ENCODE measurements at places on chromosomes 5 and 9. TPM values are rescaled to one million over a fixed set of nuclear protein-coding genes. Genes with fewer than 3 reads are reported as not detected.
A peak's percentile ranks its signal among the peaks of the same experiment; 100 is the strongest.

DNA sequence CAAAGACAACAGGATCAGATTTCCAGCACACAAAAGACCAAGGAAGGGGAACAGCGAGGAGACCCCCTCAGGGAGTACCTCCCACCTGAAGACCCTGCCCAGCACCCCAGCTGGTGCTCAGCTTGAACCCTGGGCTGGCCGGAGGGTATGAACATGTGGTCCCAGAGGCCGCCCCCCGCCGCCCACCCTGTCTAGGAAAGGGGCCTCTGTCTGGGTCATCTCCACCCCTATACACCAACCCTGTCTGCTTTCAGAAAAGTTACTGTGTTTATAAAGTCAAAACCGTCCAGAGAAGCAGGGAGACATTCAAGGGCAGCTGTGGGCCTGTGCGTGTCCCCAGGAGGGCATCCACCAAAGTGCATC is 72.2 kb downstream of the ADAMTS2 start:
- no peaks in the 10 kb centered on the region for H3K4me1 ChIP-seq
- no peaks in the 10 kb centered on the region for H3K27me3 ChIP-seq
- H3K36me3 ChIP-seq: no peaks in the 10 kb centered on the region
- no peak overlapping the region for H3K27ac ChIP-seq
- no peak for DNase-seq

- H3K36me3 ChIP-seq: peaks cover 30% of the 10 kb centered on the region
- peaks cover 7% of the 10 kb centered on the region for H3K4me1 ChIP-seq
- no peaks in the 10 kb centered on the region for H3K27me3 ChIP-seq
These were observed 13.7 kb downstream of the SMC2 start for GRCh38 chr9:104107799-104108198.

GRCh38 chr9:100595391-100596199 is 17.7 kb downstream of the CAVIN4 start:
- H3K4me1 ChIP-seq: peaks cover 15% of the 10 kb centered on the region
- no peaks in the 10 kb centered on the region for H3K36me3 ChIP-seq
- no peak for DNase-seq
- peaks cover 16% of the 10 kb centered on the region for H3K27me3 ChIP-seq
- H3K27ac ChIP-seq: no peak overlapping the region
- no peak overlapping the region for H3K4me3 ChIP-seq

DNA sequence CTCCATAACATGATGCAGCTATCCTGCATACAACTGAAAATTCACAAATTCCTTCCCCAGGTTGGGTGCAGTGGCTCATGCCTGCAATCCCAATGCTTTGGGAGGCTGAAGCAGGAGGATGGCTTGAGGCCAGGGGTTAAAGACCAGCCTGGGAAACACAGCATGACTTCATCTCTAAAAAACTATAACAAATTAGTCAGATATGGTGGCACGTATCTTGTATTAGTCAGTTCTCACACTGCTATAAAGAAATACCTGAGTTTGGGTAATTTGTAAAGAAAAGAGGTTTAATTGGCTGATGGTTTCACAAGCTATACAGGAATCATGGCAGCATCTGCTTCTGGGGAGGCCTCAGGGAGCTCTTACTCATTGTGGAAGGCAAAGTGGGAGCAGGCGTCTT is 56.4 kb upstream of the DAPK1 start:
- no peak overlapping the region for H3K4me3 ChIP-seq
- peaks cover 2% of the 10 kb centered on the region for H3K27me3 ChIP-seq
- H3K4me1 ChIP-seq: no peaks in the 10 kb centered on the region
- no peaks in the 10 kb centered on the region for H3K36me3 ChIP-seq

DNA sequence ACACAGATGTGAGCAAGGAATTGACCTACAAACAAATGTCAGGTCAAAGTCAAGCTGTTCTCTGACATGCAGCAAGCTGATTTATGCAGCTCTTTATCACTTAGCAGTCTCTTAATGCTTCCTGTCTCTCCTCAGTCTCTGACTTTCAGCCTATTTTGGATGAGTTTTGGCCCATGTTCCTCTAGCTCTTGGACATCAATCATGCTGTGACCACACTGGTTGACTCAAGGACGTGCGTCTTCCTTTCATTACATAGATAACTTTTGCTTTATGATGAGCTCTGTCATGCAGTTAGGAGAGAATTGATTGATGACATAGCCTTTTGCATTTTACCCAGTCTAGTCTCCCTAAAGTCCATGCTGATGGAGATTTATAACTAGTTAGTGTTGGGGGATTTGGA is 9.4 kb upstream of the REEP5 start:
- H3K4me1 ChIP-seq: peaks cover 48% of the 10 kb centered on the region
- H3K27me3 ChIP-seq: peaks cover 2% of the 10 kb centered on the region
- H3K27ac ChIP-seq: no peak overlapping the region
- H3K36me3 ChIP-seq: peaks cover 6% of the 10 kb centered on the region
- DNase-seq: no peak

- DNase-seq: no peak
- H3K36me3 ChIP-seq: peaks cover 14% of the 10 kb centered on the region
- no peak overlapping the region for H3K4me3 ChIP-seq
- H3K4me1 ChIP-seq: peaks cover 10% of the 10 kb centered on the region
These were observed 84.4 kb downstream of the TLE4 start for GRCh38 chr9:79656169-79656568.

GRCh38 chr5:76379316-76379715 is 23.8 kb upstream of the IQGAP2 start:
- H3K27ac ChIP-seq: peak overlapping the region; percentile 43
- H3K36me3 ChIP-seq: no peaks in the 10 kb centered on the region
- H3K4me1 ChIP-seq: peaks cover 20% of the 10 kb centered on the region
- no peak for DNase-seq
- no peaks in the 10 kb centered on the region for H3K27me3 ChIP-seq

GRCh38 chr9:35406183-35406959 is 83.5 kb upstream of the RUSC2 start:
- peaks cover 8% of the 10 kb centered on the region for H3K27me3 ChIP-seq
- H3K4me3 ChIP-seq: no peak overlapping the region
- H3K4me1 ChIP-seq: no peaks in the 10 kb centered on the region
- DNase-seq: peak; percentile 5
- H3K36me3 ChIP-seq: no peaks in the 10 kb centered on the region
- no peak overlapping the region for H3K27ac ChIP-seq

DNA sequence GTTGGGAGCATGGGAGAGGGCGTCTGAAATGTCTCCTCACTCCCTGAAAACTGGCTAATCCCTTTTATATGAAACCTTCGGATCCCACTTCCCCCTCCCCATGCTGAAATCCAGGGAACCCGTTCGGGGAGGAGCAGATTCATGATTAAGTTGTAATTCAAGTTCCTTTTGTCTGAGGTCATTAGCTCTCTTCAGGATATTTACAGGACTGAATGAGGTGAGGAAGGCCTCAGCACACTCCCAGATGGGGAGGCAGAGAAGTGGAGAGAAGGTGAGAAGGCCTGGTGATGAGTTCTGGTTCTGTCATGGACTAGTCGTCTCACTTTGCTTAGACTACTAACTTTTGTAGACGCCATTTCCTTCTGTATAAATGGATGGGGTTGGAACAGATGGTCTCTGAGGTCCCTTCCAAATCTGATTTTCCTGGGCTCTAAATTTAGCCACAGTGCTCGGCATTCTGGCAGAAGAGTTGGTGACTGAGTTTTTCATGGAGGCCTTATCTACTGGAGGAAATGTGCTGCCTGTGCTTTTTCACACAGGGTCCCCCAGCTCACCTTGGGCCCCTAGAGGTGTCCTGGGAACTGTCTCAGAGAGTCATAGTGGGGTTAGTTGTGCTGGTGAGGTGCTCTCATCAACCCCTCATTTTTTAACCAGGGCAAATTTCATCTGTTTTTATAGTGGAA is 62.3 kb downstream of the PRDM6 start:
- no peaks in the 10 kb centered on the region for H3K27me3 ChIP-seq
- no peaks in the 10 kb centered on the region for H3K36me3 ChIP-seq
- H3K4me3 ChIP-seq: no peak overlapping the region
- H3K27ac ChIP-seq: no peak overlapping the region
- no peaks in the 10 kb centered on the region for H3K4me1 ChIP-seq

DNA sequence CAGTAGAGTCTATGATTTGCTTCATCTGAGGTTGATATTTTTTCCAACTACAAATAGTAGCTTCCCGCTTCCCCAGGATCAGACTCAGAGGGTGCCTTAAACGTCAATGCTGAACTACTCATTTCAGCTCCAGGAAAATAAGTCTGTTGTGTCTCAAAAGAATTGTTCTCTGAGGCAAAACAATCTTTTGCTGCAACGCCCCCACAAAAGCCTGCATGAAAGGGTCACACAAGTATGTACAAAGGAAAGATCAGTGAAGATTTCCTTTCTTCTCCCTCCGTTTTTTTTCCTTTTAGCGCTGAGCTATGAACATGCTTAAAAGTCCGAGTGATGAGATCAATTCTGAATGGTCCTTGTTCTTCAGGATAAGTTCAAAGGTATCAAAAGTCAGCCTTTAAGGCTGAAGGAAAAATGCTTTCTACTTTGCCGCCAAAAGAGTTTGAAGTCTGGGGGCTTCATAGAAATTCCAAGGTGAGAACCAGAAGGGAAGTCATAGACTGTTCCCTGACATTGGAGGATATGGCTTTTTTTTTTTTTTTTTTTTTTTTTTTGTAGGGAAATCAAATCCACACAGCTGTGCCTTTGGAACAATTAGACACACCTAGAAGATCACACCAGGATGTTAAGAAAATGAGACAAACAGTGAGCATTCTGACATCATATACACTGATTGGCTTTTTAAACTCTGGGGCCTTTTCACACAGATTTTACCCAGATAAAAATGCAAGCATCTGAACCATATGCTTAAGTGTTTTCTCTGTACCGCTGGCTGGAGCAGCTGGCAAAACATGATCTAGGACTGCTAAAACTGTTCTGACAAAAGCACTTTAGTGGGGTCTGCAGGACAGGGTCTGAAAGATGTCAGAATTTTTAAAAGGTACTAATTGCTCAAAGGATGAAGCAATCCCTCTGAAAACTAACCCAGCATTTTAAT is 329.3 kb downstream of the ENC1 start:
- H3K4me3 ChIP-seq: no peak overlapping the region
- no peak overlapping the region for H3K27ac ChIP-seq
- no peaks in the 10 kb centered on the region for H3K36me3 ChIP-seq
- no peak for DNase-seq
- H3K27me3 ChIP-seq: peaks cover 16% of the 10 kb centered on the region

GRCh38 chr9:77544546-77544945 is 103.6 kb downstream of the GNA14 start:
- H3K27ac ChIP-seq: no peak overlapping the region
- no peak for DNase-seq
- H3K27me3 ChIP-seq: peaks cover 2% of the 10 kb centered on the region
- H3K4me1 ChIP-seq: no peaks in the 10 kb centered on the region
- H3K4me3 ChIP-seq: no peak overlapping the region
- H3K36me3 ChIP-seq: peaks cover 2% of the 10 kb centered on the region

GRCh38 chr5:168314735-168315411 is 23.4 kb downstream of the WWC1 start:
- peaks cover 2% of the 10 kb centered on the region for H3K27me3 ChIP-seq
- no peak overlapping the region for H3K27ac ChIP-seq
- H3K36me3 ChIP-seq: no peaks in the 10 kb centered on the region
- H3K4me1 ChIP-seq: no peaks in the 10 kb centered on the region

- H3K27me3 ChIP-seq: no peaks in the 10 kb centered on the region
- H3K36me3 ChIP-seq: no peaks in the 10 kb centered on the region
These were observed 125.8 kb downstream of the ZNF354C start for GRCh38 chr5:179185941-179186411.

GRCh38 chr5:96940586-96940985 is 4.7 kb downstream of the LNPEP start:
- H3K27ac ChIP-seq: peak overlapping the region; percentile 45
- no peaks in the 10 kb centered on the region for H3K27me3 ChIP-seq
- H3K4me1 ChIP-seq: peaks cover 63% of the 10 kb centered on the region
- H3K36me3 ChIP-seq: peaks cover 20% of the 10 kb centered on the region
- DNase-seq: no peak

DNA sequence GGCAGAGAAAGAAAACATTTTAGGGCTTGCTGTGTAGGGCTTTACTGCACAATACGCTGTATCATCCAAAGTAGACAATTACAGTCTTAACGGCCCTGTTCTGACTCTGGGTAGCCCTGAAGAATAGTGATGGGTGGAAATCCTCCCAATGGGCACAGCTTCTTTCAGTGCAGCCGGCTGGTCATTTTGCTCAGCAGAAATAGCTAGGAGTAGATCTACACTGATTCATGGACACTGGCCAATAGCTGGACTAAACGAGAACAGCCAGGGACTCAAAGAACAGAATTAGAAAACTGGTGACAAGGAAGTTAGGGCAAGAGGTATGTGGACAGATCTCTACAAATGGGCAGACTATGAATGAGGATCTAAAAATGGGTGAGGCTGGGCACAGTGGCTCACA is 69.3 kb downstream of the IARS1 start:
- no peaks in the 10 kb centered on the region for H3K27me3 ChIP-seq
- H3K4me3 ChIP-seq: no peak overlapping the region
- H3K4me1 ChIP-seq: no peaks in the 10 kb centered on the region
- H3K27ac ChIP-seq: no peak overlapping the region
- DNase-seq: no peak

- H3K36me3 ChIP-seq: peaks cover 2% of the 10 kb centered on the region
- H3K4me1 ChIP-seq: no peaks in the 10 kb centered on the region
These were observed 79.6 kb downstream of the SMIM15 start for GRCh38 chr5:61082516-61083280.

- no peaks in the 10 kb centered on the region for H3K4me1 ChIP-seq
- H3K27me3 ChIP-seq: no peaks in the 10 kb centered on the region
- H3K4me3 ChIP-seq: no peak overlapping the region
- DNase-seq: no peak
- no peak overlapping the region for H3K27ac ChIP-seq
These were observed 35.6 kb downstream of the NIM1K start for GRCh38 chr5:43227655-43228054.

GRCh38 chr5:60810438-60811085 is 33.5 kb downstream of the ELOVL7 start:
- no peak overlapping the region for H3K27ac ChIP-seq
- no peak overlapping the region for H3K4me3 ChIP-seq
- no peak for DNase-seq
- H3K27me3 ChIP-seq: peaks cover 12% of the 10 kb centered on the region
- H3K4me1 ChIP-seq: no peaks in the 10 kb centered on the region

DNA sequence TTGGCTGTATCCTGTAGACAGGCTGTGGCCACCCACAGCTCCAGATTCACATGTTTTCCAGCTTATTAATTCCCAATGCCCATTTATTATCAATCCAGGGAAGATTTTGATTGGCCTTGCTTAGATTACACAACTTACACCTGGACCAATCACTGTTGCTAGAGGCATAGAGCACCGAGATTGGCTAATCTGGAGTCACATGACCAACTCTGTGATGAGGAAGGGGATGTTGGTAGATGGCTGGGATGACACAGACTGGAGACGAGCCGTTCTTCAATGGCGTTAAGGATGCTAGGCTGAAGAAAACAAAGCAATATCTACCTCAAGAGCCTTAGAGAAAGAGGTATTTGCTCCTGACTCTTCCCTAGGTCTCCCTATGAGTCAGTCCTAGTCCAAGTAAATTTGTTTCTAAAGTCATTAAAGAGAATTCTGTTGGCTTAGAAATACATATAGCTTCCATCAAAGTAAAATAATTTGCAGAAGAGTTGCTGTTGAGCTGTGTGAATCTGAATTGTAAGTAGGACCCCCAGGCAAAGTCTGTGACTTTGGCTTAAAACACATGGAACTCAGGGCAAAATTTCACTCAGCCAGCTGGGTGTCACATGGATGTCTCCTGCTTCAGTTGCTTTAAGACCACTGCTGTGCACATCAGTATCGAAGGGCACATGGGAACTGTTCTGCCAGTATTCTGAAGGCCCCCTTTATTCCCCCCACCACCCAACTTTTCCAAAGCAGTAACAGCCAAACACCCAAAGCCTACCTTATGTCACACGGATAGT is 326.4 kb upstream of the KLF4 start:
- no peak overlapping the region for H3K27ac ChIP-seq
- no peaks in the 10 kb centered on the region for H3K36me3 ChIP-seq

The TRIM36 gene
- not detected for total RNA-seq

The FCN1 gene
- not detected for total RNA-seq

The LHX3 gene
- total RNA-seq: not detected

The THBS4 gene
- 1.3 TPM for total RNA-seq

The SNCB gene
- total RNA-seq: not detected

The PCSK1 gene
- not detected for total RNA-seq

The ACOT12 gene
- not detected for total RNA-seq

Data from activated T-helper 1 cell treated with anti-CD3 and anti-CD28 coated beads, Interleukin-12 subunit alpha, Interleukin-12 subunit beta, Interleukin-2, Interleukin-4 antibody, amounts not matched to agents 30 ng/mL and 10 ng/mL and 1 ng/mL, durations not matched to agents 14 hours and 24 hours and 36 hours (primary cell).